ENCODE measurements at places on chromosomes 5 and 9.

- no peak for DNase-seq
Measured at GRCh38 chr9:94649100-94649819, 9.9 kb upstream of the FBP1 start.

DNA sequence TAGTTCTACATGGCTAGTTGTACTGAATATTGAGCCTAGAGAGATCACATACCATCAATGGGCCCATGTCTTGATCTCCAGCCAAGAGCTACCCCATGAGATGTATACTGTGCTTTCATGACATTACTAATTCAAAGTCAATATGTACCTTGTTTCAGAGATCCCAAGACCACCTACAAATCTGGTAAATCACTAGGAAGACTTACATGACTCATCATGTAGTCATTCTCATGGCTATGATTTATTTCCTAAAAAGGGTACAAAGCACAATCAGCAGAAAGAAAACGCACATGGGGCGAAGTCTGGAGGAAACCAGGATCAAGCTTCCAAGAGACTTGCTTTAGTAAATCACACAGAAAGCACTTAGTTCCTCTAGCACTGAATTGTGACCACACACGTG lies 103.0 kb downstream of the PCSK5 start:
- DNase-seq, result no peak

DNA sequence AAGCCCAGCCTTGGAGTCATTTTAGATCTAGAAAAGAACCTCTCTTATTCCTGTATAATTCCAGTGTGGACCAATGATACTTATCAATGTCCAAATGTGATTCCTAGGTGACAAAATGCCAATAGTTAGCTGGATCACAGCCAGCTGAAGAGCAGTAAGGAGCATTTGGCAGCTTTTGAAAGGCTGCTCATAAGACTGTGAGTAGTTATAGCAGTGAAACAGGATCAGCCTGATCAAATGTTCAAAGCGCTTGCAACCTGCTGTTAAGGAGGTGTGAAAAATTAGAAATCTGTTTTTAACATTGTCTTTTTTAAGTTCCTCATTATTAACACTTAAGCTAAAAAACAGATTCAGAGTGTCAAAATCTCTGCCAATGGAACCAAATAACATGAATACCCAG lies 85.1 kb downstream of the SSBP2 start:
- DNase-seq, result no peak

DNA sequence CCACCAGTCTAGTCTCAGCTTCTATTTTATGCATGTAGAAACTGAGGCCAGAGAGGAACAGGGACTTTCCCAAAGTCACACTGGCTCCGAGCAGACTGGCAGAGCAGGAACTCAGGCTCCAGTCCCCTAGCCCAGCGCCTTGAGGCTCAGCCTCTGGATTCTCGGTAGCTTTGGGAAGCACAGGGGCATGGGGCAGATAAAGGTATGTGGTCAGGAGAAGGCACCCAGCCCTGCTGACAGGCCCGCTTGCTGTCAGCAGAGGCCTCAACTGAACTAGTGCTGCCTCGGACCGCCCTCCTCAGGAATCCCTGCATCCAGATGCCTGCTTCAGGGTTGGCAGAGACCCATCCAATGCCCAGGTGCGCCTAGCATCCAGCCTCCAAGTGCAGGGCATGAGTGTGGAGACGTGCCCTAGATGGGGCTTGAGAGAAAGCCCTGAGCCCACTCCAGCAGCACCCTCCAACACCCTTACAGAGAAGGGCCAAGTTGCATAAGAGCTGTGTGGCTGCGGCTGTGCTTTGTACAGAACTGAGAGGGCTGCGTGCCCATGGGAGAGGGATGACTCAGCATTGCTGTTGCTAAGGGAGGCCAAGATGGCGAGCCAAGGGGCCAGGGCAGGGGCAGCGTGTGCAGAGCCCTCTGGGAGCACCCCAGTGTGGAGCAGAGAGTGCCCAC lies 168.6 kb downstream of the MACROH2A1 start:
- no peak for DNase-seq

DNA sequence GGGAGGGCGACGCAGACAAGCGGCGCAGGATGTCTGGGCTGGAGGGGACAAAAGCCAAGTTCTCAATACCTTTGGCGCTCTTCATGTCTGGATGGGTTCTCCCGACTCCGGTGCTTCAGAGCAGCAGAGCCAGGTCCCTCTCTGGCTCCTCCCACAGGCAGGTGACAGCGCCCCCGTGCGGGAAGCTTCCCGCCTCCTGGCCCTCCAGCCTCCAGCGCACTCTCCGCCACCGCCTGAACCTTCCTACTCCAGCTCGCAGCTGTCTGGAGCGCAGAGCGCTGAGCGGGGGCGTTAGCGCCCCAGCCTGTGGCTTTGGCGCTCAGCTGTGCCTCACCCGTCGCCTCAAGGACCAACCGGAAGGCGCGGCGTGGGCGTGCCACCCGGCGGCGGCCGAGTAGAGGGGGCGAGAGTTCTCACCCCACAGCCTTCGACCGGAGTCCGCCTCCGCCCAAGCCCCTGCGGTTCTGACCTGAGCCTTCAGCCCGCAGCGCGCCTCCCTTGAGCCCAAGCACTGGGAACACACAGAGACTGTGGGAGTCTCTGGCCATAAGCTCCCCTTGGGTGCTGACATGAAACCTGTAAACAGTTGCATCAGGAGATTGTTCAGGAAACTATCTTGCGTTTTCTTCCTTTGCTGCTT lies at the start of gene SLCO4C1:
Gene SLCO4C1 (minus strand): TSS at position 107 of the 640 bp plus-strand sequence. CDS start 22 bp downstream, at position 85.
- DNase-seq, result peak; percentile 69

DNA sequence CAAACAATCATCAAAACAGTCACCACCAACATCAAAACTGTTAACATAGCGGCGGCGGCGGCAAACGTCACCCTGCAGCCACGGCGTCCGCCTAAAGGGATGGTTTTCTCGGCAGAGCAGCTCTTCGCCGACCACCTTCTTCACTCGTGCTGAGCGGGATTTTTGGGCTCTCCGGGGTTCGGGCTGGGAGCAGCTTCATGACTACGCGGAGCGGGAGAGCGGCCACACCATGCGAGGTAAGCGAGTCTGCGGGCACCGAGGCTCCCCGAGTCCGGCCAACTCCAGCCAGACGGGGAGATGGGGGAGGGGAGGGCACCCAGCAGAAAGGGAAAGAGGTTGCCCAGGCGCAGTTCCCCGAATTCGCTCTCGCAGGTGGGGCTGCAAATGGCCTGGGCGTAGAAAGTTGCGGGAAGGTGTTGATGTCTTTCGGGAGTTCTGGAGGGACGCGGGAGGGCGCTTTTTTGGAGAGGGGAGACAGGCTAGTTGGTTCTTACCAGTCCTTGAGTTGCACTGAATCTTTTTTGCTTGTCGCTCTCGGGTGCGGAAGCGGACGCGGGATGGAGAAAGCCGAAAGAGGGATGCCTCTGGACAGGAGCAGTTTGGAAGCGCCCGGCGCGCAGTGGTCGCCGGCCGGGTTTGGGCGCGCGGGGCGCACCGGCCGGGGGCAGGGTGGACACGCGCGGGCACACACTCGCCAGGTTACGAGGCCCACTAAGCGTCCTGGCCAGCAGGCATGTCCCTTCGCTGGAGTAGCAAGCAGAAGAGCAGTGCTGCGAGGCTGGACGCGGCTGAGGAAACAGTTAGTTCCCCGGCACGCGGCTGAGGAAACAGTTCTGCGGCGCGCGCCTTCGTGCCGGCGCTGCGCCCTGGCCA lies 849 bp downstream of the RORB start:
- DNase-seq, result peak; percentile 17

DNA sequence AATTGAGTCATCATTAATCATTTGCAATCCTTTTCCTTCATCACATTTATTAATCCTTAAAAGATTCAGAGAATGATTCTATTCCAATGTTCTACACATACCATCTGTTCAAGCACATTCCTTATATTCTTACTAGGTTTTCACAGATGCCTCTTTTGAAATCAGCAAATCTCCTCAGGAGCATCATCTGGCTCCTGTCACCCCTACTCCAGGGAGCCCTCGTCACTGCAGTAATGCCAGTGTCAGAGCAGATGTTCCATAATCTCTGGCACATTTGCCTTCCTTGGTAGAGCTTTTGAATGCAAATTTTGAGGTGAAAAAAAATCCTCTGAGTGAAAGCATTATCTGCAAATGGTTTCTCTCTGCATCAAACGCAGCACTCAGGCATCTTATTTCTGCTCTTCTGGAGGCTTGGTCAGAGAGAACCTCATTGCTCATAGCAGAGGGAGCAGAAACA lies 7.6 kb upstream of the KCNV2 start:
- no peak for DNase-seq

DNA sequence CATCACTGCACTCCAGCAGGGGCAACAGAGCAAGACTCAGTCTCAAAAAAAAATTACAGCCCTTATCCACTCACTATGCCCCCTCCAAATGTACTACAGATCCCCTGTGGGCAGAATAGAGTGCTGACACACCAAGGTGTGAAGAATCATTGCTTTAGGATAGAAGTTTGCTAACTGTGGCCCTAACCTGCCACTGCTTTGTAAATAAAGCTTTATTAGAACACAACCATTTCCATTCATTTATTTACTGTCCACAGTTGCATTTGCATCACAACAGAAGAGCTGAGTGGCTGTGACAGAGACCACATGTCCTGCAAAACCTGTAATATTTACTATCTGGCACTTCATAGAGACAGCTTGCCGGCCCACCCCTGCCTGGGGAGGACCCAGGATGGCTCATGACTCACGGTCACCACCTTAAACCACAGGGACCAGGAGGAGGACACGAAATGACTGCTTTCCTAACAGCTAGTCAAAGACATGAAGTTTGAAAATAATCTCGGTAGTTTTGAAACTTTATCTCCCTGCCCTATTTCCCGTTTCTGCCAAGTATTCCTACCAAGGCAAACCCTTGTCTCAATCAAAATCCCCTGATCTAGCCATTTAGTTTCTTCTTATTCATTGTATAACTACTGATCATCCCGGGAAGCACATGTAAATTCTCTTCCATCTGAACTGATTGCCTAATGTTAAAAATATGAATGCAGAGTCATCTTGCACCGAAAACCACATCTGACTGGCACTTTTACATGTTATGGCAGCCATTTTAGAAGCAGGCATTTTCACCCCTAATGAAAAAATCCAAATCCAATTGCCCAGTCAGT lies 206.1 kb downstream of the SLIT3 start:
- no peak for DNase-seq

- no peak for DNase-seq
Measured at GRCh38 chr5:139181322-139181730, 16.8 kb downstream of the SIL1 start.

DNA sequence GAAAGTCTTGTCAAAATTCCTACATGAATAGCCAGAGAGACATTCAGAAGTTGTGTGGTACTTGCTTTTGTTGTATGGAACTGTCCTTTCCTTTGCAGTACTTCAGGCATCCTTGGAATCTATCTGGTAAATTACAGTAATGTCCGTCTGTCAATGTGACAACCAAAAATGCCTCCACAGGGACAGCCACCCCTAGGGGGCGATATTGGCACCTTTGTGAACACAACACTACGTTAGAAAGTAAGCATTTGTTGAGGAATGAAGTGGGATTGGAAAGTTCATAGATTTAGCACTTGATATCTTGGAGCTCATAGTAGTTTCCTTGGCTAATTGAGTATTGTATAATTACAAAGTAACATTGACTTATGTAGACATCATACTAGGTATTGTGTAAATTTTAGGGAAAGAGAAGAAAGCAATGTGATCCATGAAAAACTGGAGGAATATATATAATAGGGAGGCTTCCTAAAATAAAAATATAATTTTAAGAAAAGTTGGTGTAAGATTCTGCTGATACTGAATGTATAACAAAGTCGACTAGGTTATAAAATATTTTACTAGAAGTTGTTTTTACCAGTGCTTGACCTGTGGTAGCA lies 32.7 kb downstream of the TMEFF1 start:
- peak; percentile 49 for DNase-seq

DNA sequence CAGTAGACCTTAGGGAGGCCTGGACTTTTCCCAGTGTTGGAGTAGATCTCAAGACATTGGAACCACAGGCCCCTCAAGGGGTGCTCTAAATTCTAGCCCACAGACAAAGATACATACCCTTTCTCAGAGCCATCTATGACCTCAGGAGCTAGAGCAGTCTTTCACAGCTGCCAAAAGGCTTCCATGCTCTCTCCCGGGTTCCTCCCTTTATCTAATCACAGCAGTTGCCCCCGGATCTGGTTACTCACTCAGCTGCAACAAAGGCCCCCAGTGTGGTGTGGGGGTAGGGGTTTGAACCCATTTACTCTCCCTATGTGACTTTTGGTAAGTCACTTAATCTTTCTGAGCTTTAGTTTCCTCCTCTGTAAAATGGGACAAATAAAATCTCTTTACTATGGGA lies 27.0 kb downstream of the POU4F3 start:
- DNase-seq, result no peak

- no peak for DNase-seq
Measured at GRCh38 chr9:85676790-85677189, 65.0 kb downstream of the AGTPBP1 start.

DNA sequence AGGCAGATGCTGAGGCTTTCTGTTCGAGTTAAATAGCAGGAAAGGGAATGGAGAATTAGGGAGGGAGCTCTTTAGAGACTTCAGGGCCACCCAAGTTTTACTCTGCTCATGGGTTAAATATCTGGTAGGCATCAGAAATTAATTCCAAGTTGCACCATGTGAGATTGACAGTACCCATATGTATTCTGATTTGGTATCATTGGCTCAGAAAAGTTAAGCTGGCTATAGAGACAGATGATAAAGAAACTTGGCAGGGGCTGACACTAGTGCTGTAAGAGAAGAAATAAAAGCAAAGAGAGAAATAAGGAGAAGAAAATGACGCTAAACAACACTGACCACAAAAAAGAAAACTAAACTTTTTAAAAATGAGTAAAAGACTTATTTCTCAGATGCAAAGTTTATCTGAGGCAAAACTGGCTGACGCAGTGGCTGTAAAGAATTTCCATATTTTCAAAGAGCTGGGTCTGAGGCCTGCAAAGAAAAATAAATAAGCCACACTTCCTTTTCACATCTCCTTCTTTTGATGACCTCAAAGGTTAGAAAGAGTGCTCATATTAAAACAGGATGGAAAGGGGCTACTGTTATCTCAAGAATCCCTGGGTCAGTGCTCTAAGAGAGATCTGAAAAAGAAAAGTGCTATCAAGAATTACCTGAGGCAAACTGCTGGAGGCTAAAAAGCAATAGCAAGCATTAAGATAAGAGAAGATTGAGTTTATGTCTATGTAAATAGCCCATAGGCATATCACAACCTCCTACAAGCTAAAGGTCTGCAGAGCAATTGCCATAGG lies 399.0 kb upstream of the MEF2C start:
- DNase-seq, result no peak

DNA sequence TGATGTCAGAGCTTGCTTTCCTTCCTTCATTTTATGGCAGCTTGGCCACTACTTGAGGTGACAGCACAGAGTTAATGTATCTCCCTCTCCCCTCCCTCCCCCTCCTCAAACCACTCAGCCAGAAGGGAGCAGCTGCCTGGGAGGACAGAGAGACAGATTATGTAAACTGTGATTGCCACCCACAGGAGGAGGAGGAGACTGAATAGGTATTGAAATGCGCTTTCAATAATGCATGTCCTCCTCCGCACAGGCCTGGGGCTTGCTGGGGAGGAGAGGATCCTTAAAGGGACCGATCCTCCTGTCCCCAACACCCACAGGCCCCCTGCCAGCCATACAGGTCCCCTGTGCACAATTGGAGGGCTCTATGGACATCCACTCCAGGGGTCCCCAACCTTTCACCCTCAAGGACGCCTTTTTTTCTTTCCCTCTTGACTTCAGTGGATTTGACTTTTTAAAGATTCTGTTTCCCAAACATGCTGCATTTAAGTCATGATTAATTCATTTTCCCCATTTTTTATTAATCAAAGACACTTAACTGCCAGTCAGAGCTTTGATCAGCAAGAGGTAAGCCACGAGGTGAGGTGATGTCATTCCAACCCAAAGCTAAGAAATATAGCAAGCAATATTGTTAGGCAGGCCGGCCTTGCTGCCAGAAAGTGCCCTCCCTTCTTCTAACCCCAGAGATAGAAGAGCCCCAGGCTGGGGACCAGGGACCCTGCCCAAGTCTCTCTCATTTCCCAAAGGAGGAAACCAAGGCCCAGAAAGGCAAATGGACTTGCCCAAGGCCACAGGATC lies 47.5 kb upstream of the CPLX2 start:
- DNase-seq, result no peak

Measured in germinal center (tissue), 1 donor.